Activated naive CD4-positive, alpha-beta T cell (primary cell): ENCODE measurements at places on chromosomes 1 and 21.

DNA sequence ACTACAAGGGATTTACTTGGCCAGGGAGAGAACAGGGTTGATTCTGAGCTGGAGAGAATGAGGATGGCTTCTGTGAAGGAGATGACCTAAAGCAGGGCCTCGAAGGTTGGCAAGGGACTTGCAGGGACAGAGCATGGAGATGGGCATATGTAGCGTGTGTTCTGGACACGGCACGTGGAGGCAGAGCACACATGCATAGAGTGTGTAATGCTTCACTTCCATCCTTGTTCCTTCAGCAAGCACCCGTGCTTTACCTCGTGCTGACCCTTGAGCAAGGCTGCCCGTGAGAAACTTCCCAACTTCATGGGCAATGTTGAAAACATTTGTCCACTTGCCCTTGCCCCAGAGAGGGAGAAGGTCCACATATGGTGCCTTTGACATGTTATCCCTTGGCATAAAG lies 33.1 kb downstream of the NFIA start:
- no peak for DNase-seq

DNA sequence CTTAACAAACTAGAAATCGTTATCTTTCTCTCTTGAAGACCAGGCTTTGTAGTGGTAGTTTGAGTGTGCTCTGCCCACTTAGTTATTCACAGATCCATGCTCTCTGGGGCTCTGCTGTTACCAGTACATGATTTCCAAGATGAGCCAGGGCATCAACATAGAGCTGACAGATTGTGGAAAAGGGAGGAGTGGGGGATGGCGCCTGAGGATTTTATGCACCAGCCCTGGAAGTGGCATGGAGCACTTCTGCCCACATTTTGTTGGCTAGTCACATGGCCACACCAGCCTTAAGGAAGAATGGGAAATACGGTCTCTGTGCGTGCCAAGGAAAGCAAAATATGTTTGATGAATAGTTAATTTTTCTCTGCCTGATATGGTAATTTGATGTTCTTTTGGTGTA lies 18.2 kb downstream of the TSNAX start:
- no peak for DNase-seq

DNA sequence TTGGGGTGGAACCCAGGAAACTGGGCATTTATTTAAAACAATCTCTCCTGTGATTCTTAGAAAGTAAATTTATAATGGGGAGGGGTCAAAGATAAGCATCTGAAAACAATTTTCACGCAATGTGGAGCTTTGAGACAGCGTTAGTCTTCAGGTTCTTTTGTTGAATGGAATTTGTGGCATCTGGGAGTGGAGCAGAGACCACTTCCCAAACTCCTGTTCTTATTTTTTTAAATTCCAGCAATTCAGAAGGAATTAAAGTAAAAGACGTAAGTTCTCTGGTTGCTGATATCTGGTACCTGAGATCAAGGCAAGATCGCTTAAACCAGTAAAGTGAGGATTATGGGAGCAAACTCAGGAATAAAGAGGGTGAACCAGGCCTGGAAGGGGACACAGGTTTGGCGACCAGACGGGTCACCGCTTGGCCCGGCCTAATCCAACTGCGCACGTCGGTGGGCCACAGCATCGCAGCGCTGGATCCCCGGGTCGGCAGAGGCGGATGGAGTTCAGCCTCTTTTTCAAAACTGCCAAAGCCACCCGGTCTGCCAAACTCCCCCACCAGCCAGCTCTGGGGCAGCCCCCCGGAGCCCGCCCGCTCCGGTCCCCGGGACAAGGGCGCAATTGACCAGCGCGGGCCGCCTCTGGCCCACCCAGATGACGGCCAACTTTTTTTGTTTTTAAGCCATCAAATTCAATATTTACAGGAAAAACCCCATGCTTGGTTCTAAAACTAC lies 754 bp upstream of the PDPN start:
- DNase-seq = no peak

- DNase-seq = no peak
Observed at GRCh38 chr1:109438798-109439297, 12.6 kb upstream of the PSMA5 start.

GRCh38 chr1:182724215-182724614 lies 39.8 kb upstream of the RGS8 start:
- no peak for DNase-seq

DNA sequence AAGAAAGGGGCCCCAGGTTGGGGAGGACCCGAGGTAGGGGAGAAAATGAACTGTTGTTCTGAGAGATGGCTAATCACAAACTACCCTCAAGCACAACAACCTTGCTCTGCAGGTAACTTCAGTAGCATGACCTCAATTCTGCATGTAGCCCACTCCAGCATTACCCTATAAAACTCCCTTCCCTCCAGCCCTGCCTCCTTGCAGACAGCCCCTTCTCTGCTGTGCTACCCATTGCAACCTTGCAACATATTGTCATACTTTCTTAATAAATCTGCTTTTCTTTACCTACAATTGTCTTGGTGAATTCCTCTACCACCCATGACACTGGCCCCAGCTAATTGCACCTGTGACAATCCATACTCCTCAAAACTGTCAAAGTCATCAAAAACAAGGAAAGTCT lies 428.9 kb downstream of the MATN1 start:
- no peak for DNase-seq

DNA sequence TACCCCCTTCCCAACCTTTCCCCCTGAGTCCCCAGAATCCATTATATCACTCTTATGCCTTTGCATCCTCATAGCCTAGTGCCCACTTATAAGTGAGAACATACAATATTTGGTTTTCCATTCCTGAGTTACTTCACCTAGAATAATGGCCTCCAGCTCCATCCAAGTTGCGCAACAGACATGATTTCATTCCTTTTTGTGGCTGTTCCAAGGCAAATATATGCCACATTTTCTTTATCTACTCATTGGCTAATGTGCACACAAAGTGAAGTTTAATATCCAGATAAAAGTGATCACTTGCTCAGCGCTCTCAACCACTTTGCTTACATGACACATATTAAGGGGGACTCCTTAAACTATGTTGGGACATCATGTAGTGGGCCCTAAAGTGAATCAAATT lies 72.4 kb upstream of the TIAM1 start:
- no peak for DNase-seq

DNA sequence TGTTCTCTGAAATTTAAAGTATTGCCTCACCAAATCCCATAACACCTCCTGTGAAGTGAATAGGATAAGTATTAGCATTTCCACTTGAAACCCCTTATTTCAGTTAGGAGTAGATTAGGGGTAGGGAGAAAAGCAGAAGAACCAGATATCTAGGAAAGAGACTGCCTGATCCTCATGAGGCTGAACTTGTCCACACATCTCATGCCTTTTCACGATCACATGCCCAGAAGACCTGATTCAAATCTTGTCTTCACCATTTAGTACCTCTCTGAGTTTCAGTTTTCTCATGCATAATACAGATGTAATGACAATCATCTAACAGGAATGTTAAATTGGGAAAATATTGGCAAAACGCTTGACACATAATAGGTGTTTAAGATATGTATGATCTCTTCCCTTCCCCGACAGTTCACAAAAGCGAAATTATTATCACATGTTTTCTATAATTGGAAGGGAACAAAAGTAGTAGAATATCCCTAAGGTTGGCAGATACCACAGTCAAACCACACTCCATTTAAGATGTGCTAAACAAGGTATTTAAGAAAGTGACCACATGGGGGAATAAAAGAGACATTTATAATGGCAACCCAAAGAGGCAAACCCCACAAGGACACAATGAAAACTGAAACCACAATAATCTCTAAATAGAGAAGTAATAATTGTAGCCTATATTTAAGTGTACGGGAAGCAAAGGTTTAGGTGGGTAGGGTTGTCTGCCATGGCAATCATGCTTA lies 25.2 kb downstream of the GFI1 start:
- no peak for DNase-seq

DNA sequence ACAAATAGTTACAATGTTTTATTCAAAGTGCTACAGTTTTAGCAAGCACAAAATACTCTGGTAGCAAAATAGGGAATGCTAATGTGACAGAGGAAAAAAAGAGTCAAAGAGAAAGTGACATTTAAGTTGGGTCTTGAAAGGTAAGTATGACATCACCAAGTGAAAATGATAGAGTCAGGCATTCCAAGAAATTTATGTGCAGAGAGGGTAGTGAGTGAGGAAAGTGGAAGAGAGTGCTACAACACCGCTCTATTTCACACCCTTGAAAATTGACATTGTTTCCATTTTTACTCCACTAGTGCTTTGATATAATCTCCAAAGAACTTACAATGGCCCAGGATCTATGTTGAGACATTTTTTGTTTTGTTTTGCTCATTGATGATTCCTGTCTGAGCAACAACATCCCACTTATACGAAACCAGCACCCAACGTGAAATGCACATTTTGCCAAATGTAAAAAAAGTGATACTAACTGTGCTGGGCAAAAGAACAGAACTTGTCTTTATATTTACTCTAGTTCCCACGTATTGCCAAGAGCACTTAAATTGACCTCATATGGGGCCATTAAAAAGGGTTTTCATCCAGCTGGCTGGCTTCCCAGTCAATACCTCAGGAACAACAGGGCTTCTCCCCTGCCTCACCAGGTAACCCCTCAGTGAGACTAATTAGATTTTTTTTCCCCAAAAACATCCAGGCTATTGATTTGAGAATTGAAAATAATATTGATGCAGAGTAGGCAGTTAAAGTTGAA lies 206.3 kb upstream of the NR5A2 start:
- DNase-seq = no peak

DNA sequence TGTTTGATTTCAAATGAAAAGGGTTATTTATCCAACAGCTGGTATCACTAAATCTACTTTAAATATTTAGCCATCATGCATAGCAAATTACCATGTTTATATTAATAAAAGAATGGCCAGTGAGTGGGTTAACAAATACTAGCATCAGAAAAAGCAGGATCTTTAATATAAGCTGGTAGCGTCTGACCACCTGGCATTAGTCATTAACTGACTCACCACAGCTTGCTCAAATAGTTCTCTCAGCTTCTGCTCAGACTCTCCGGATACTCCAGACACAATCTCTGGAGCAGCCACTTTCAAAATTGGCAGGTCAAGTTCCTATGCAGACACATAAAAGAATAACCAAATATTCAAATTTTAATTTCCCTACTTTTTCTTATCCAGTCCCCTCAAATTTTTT lies 29.6 kb downstream of the NVL start:
- DNase-seq = no peak

DNA sequence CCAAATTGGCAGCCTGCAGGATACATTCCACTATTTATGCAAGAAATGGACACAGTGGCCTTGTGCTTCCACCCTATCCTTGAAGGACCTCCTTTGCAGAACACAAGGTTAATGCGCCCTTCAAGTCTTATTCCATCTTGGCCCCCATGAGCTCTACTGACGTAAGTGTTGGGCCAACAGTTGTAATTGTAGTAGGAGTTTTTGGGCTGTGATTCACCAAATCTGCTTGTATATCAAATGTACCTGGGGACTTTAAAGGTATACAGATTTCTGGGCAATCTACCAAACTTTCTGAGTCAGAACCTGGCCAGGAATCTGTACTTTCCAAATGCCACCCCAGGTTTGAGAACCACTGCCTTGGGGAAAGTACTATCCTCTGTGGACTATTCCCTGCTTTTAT lies 100.9 kb upstream of the MARK1 start:
- no peak for DNase-seq
